ENCODE measurements at places on chromosomes 12 and 14.

GRCh38 chr12:31514912-31515311 lies 76.0 kb downstream of the DENND5B start:
- DNase-seq: no peak

DNA sequence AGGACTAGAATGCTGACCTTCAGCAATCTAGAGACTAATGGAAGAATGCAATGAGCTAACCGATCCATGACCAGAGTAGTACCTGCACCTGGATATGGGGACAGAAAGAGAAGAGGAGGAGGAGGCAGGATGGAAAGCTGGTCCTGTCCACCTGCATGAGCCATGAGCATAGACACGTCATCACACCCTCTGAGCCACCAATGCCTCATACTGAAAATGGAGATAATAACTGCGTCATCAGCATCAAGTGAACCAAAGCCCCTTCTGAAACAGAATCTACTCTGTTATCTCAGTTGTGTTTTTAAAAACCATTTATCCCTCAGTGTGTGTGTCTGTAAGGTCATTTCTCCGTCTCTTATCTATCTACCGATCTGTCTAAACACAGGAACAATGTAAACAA lies 327.0 kb downstream of the BCL11B start:
- DNase-seq: no peak

- no peak for DNase-seq
These were observed 8.0 kb downstream of the NAB2 start for GRCh38 chr12:57096748-57097553.

- DNase-seq: no peak
These were observed 97.9 kb upstream of the NUDT4 start for GRCh38 chr12:93279565-93280412.

DNA sequence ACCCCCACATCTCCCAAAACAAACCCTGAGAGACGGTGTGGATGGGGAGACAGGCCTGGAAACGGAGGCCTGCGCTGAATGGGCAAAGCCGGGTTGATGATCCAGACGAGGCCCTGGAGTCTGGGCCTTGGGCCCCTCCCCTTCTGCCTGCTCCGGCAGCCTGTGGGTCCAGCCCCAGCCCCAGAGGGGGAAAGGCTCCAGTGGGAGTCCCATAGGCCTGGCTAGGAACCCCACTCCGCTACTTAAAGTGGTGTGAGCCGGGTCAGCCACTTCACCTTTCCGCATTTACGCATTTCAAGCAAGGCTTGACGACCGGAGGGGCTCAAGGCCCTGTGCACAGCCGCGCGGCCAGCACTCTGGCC lies 695 bp upstream of the TNFAIP2 start:
- no peak for DNase-seq

DNA sequence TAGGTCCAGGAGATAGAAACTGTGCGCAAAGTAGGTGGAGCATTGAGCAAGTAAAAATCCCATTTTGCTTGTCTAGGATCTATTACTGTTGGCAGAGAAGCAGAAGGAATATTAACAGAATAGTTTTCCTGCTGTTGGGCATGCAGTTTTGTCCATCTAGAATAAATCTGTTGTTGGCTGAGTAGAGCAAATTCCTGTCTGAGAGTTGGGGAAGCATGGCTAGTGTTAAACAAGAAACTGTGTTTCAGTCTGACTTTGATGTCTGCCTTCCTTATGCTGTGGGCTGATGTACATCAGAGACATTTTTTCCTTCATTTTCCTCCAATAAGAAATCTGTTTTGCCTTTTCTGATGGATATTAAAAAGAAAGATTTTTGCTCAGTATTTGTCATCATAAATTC lies 98.2 kb downstream of the RAD52 start:
- DNase-seq: no peak

- no peak for DNase-seq
These were observed 22.8 kb downstream of the ARL6IP4 start for GRCh38 chr12:123003257-123003656.

DNA sequence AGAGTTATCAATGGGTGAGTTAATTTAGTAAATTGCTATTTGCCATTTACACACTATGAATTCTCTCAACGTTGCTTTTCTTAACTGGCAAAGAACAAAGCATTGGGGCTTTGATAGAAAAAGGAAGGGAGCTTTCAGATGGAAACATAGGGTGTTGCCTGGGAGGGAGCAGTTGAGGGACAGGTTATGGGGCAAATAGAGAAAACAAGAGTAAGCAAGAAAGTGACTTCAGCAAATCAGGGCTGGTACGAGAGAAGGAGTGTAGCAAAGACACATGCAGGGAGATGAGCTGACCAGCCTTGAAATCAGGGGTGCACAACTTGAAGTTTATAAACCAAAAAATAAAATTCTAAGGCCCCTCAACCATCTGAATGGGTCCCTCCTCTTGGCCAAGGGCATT lies 15.7 kb downstream of the ESR2 start:
- DNase-seq: no peak

DNA sequence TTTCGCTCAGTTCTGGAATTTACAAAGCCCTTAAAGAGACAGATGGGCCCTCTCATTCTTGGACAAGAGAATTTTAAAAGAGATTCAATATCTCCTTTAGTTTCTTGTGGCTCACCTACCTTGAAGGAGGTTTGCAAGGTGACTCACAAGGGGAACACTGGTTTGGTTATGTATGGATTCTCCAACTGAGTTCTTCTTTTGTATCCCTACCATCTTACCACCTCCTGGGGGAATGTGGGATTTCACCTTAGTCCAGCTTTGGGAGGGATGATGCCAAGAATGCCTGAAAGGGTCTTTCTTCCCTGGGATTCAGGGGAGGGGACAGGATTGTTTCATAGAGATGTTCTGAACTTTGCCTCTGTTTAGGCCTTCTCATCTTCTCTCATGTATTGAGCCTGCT lies 3.7 kb downstream of the PPP4R4 start:
- DNase-seq: peak; percentile 40

- DNase-seq: no peak
These were observed 62.1 kb downstream of the ARF6 start for GRCh38 chr14:49955024-49955423.

GRCh38 chr12:120483621-120484020 lies 12.3 kb upstream of the DYNLL1 start:
- no peak for DNase-seq

GRCh38 chr14:52878469-52878868 lies 72.4 kb downstream of the FERMT2 start:
- DNase-seq: no peak

DNA sequence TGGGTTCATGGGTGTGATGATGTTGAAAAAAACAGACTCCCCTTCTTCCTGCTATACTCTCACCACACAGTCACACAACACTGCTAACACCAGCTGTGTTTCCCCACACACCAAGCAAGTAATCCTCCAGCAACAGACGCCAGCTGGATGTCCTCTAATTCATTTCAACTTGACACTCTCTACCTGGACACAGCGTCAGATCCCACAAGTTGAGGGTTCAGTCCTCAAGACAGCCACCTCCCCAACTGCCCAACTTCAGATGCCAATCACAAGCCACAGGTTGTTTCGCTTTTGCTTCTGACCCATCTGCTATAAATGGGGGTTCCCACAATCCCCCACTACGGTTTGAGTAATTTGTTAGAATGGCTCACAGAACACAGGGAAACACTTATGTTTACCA lies 49.3 kb downstream of the TMEM30B start:
- no peak for DNase-seq

DNA sequence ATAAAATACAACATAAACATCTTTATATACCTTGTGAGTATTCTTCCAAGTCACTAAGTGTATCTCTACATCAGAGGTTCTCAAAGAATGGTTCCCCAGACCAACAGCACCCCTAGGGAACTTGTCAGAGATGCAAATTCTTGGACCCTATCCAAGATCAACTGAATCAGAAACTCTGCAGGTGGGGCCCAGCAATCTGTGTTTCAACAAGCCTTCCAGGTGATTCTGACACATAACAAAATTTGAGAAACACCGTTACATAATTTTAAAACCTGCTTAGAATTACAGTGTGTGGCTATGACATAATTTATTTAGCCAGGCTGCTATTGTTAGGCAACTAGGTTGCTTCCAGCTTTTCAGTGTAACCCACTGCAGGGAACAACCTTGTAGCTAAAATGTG lies 49.8 kb downstream of the NTN4 start:
- DNase-seq: peak; percentile 68

- no peak for DNase-seq
These were observed 8.2 kb upstream of the PPP2R5E start for GRCh38 chr14:63551332-63551731.

DNA sequence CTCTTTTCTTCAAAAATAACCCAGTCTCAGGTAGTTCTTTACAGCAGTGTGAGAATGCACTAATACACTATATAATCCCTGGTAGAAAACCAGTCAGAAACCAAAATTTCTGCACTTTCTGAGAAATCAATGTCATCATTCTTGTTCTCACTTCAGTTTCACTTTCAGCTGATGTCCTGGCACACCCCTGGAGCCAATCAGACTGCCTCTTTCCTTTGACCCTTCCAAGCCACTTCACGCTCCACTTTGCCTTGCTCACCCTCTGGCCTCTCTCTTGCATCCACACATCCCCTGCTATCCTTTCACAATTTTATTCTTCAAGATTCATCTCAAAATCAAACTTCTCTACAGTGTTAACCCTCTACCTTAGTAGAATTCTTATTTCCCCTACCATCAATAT lies 181.1 kb downstream of the ASCL1 start:
- DNase-seq: no peak

GRCh38 chr12:31005944-31006361 lies 67.7 kb upstream of the DDX11 start:
- no peak for DNase-seq

GRCh38 chr12:17588968-17589367 lies 501.0 kb downstream of the RERGL start:
- no peak for DNase-seq

DNA sequence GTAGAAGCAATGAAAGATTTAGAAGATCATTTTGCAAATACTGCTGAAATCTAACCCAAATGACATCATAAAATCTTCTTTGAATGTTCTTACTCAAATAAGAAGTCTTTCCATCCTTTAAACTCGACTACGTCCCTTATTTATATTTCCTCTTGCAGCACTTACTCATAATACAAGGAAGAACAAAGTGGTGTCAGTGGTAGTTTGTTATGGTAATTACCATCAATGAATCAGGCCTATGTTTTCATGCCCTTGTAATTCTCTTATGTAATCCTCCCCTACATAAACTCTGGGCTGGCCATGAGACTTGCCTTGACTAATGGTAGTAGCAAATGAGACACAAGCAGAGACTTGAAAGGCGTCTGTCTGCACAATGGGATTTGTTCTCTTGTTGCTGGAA lies 17.0 kb downstream of the EEA1 start:
- peak; percentile 92 for DNase-seq

GRCh38 chr14:58298477-58299400 lies at the start of gene ARID4A:
ARID4A (plus strand) TSS chr14:58298555; CDS start chr14:58299855, 1,300 bp downstream.
- no peak for DNase-seq

GRCh38 chr12:13024531-13024916 lies 19.7 kb upstream of the FAM234B start:
- DNase-seq: no peak

GRCh38 chr12:47473091-47473490 lies 232.7 kb downstream of the RPAP3 start:
- DNase-seq: no peak

- no peak for DNase-seq
These were observed 663 bp downstream of the NCKAP5L start for GRCh38 chr12:49827401-49828099.

DNA sequence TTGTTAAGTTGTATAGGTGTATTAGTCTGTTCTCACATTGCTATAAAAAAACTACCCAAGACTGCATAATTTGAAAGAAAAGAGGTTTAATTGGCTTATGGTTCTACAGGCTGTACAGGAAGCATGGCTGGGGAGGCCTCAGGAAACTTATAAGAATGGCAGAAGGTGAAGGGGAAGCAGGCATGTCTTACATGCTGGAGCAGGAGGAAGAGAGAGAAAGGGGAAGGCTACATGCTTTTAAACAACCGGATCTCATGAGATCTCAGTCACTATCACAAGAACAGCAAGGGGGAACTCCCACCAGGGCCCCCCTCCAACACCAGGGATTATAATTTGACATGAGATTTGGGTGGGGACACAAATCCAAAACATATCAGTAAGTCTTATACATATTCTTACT lies 60.5 kb upstream of the OR10AD1 start:
- no peak for DNase-seq

- DNase-seq: no peak
These were observed 614 bp upstream of the NACA start for GRCh38 chr12:56725723-56726102.

GRCh38 chr14:76834241-76834661 lies 8.0 kb downstream of the LRRC74A start:
- no peak for DNase-seq

- DNase-seq: peak; percentile 89
These were observed 211.1 kb upstream of the RGS6 start for GRCh38 chr14:71720978-71721624.

DNA sequence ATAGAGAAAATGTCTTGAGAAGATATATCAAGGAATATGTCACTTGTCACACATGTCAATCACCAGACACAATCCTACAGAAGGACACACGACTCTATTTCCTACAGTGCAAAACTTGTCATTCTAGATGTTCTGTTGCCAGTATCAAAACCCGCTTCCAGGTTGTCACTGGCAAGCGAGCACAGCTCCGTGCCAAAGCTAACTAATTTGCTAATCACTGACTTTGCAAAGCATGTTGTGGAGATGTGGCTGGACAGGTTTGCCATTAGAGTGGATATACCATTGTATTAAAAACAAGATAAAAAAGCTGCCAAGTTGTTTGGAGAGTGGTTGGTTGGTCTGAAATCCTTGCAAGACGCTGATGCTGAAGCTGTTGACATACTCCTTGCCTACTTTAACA lies 7.9 kb upstream of the SGPP1 start:
- DNase-seq: no peak
